ENCODE measurements at places on chromosomes 7 and 10.
A peak's percentile ranks its signal among the peaks of the same experiment; 100 is the strongest.

DNA sequence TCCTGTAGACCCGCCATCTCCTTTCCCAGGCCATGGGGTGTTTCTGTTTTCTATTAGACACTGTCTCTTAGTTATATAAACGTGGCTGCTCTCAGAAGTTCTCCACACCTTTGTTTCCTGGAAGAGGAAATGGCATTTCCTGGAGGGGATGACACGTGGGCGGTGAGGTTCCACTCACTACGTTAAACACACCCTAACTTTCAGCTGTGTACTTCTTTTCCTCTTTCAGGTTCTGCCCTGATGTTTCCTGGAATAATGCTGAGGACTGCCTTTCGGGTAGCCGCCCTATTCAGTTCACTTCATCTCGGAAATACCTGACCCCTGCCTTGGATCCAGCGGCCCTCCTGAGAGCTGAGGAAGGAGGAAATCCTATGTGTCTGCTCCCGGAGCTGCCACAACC, 3.4 kb upstream of the PRKCQ start:
- no peak for DNase-seq

DNA sequence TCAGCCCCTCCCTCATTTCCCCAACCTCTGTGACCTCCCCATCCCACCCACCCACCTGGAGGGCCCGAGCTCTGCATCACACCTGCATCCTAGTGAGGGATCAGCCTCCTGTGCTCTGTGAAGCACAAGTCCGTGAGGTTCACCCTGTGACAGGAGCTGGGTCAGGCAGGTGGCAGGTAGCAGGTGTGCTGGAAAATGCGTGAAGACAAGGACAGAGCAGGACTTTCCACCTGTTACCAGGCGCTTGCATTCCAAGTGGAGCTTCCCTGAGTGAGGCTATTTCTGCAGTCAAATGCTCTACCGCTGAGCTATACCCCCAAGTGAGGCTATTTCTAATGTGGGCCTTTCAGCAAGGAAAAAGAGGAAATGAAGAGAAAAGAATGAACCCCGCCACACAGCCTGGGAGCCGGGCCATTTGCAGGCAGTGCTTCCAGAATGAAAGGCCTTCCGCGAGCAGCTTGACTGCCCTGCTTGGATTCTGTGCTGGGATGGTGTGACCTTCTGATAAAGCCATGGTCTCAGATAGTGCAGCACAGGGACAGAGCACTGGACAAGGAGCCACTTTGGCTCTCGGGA, 13.3 kb upstream of the CPXM2 start:
- DNase-seq: no peak

- DNase-seq: no peak
These were observed 32.1 kb upstream of the PTPN12 start for GRCh38 chr7:77504951-77505350.

- DNase-seq: peak; percentile 68
These were observed 141.7 kb upstream of the PFKP start for GRCh38 chr10:2925631-2926030.

DNA sequence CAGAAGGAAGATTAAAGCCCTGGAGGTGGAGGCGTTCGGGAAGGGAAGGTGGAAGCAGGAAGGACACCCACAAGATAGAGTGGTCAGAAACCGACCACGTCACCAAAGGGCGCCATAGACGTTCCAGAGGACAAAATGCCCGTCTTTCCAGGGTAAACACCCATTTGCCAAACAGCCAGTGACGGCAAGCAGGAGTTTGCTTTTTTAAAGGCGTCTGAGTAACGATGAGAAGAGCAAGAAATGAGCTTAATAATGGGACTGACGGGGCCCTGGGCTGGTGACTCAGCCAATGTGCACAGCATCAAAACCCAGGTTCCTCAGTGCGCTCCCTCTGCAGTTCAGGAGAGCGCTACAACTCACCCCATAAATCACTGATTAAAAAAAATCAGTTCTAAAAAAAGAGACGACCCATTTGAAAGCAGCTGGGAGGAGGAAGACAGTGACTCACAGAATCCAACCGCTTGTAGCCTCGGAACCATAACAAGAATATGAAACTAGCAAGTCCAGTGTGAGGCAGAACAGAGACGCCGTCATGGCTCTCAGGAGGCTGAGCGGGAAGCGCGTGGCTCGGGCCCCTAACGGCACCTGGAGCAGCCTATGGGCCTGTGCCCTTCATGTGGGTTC, 5.9 kb downstream of the DIP2C start:
- DNase-seq: peak; percentile 92

DNA sequence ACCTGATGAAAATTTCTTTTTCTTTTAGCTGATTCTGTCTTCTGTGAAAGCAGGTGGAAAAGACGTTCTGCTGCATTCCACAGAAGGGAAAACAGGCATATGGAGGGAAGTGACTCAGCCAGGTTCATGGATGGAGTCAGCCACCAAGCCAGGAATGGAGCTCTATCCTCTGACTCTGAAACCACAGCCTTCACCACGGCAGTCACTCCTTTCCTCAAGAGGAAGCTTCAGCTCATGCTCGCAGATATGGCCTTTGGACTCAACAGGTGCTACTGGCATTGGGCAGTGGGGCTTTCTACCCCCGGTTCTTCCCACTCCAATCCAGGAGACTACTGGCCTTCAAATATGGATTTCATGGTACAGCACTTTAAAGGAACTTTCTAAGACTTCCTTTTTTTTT, 11.5 kb upstream of the PLAU start:
- peak; percentile 98 for DNase-seq
